ENCODE measurements at places on chromosomes 11 and 22.

- no peak for DNase-seq
These were observed 13.8 kb upstream of the OR51M1 start for GRCh38 chr11:5369789-5370188.

DNA sequence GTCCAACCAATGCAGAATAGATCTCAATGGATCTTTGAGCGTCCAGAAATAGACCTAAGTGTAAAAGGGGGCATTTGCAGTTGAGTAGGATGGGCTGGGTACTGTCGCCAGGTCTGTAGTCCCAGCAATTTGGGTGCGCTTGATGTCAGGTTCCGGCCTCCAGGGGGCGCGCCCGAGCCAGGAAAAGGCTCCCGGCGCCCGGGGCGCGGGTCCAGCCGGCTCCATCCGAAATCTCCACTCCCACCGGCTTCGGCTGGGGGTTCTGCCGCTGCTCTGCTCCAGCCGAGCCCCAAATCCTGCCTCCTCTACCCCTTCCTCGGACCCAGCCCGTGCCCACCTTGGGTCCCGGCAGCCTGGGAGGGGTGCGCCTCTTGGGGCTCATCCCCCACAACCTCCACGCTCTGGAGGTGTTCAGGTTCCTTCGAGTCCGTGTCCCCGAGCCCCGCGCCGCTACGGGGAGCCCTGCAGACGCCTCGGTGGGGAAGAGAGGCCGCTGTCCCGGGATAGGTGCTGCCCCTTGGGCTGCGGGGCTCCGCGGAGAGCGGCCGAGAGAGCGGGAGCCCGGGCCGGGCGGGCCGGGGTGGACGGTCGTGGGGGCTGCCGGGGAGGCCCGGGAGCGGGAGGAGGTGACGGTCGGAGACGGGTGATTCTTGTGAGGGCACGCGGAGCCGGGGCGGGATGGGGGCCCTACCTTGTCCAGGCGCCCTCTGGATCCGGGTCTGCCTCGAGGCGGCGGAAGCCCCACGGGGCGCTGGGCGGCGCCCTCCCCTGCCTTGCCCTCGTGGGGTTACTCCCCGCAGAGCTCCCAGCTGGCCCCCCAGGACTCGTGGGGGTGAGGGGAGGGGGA is 13.0 kb upstream of the CYB5R3 start:
- DNase-seq = peak; percentile 67

DNA sequence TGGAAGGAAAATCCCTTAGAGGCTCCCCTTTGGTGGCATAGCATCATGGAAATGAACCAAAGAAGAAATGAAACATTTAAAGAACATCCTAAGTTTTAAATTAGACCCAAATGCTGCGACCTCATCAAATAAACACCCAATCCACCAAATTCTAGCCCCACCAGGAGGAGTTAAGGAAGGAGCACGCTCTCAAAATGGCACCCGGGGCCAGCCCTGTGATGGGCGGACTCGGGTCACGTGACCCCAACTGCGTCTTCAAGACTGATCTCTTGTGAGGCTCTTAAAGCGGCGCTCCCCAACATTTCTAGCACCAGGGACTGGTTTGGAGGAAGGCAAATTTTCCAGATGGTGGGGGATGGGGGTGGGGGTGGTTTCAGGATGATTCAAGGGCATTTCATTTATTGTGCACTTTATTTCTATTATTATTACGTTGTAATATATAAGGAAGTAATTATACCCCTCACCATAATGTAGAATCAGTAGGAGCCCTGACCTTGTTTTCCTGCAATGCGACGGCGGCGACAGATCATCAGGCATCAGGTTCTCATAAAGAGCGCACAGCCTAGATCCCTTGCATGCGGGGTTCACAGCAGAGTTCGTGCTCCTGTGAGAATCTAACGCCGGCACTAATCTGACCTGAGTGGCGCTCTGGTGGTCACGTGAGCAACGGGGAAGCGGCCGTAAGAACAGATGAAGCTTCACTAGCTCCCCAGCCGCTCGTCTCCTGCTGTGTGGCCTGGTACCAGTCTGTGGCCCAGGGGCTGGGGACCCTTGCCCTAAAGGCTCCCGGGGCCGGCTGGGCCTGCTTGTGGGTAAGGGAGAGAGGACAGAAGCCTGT is 90.6 kb upstream of the SLC22A12 start:
- DNase-seq = no peak

GRCh38 chr11:64880240-64881001 is 2.0 kb upstream of the EHD1 start:
- no peak for DNase-seq

DNA sequence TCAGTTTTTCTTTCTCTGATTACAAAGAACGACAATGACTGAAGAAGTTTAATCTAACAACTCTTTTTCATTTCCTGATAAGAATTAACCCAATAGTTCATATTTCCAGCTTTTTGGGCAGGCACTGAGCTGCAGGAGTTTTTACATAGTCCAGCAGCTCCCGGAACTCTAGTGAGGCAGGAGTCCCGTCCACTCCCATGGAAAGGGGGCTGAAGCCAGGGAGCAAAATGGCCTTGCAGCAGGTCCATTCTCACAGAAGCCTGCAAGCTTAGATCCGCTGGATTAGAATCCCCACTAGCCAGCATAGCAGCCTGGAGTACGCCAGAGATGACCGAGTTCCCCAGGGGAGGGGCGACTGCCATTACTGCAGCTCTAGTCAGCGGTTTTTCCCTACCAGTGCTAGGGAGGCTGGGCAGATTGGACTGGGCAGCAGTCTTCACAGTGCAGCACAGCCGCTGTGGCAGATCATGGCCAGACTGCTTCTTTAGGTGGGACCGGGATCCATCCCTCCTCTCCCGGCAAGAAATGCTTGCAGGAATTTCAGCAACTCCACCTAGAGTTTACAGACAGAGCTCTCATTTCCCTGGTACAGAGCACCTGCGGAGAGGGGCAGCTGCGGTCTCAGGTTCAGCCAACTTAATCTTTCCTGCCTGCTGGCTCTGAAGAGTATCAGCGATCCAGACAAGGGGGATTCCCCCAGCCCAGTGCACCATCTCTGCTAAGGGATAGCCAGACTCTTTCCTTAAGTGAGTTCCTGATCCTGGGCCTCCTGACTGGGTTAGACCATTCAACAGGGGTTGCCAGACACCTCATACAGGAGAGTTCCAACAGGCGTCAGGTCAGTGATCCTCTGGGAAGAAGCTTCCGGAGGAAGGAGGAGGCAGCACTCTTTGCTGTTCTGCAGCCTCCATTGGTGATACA is 742 bp upstream of the CASP4 start:
- no peak for DNase-seq

- DNase-seq = no peak
These were observed 223.5 kb upstream of the BLID start for GRCh38 chr11:122339436-122340060.

- no peak for DNase-seq
These were observed 9.6 kb downstream of the MYBPC3 start for GRCh38 chr11:47342854-47343253.

- no peak for DNase-seq
These were observed 22.0 kb downstream of the JAML start for GRCh38 chr11:118202599-118203422.

- DNase-seq = no peak
These were observed 386.2 kb downstream of the TENM4 start for GRCh38 chr11:79054636-79055035.

- DNase-seq = no peak
These were observed 47.1 kb upstream of the NECTIN1 start for GRCh38 chr11:119776031-119776636.

DNA sequence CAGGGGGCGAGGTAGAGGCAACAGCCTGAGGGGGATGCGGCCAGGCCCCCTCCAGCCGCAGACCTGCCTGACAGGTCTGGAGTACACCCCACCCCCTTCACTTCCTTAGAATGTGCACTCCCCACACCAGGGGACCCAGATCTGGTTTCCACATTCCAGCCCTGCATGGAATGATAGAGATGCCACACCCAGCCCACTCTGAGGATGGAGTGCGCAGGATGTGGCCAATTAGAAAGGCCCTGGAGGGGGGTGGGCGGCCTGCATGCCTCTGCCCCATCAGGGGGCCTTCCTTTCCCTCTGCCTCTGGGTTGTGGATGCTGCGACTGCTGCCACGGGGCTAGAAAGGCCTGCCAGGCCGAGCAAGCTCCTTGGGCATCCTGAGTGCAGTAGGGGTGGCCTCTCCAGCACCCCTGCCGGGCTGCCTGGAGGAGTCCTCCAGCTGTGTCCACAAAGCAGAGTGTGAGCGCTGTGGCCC is 28.2 kb upstream of the MGAT3 start:
- DNase-seq = no peak

- DNase-seq = no peak
These were observed 63.5 kb downstream of the SIK2 start for GRCh38 chr11:111665777-111666176.

DNA sequence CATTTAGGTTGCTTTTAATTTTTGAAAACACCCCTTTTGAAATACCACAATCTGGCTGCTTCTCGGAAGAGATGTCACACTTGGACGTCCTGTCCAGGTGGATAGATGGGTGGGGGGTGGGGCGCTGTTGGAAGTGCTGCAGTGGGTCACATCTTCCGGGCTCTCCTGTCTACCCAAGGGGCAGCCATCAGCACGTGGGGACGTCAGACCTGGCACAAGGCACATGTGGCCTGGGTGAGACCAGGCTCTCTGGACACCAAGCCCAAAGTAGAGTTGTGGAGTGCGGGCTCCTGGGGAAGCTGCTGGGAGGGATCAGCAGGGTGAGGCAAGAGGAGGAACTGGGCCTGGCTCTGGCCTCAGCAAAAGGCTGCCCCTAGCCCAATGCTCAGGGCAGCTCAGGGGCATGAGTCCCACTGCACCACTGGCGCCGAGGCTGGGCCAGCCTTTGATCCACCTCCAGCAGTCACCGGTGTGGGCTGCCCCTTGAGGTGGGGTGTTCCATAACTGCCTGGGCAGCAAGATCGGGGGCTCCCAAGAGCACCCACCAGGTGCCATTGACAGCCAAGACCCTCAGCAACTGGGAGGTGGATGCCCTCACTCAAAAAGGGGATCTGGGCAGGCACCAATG is 68.6 kb upstream of the CCND1 start:
- DNase-seq = no peak

GRCh38 chr22:46036558-46037408 is 59.8 kb upstream of the WNT7B start:
- DNase-seq = no peak

GRCh38 chr11:12170984-12171383 is 60.6 kb downstream of the MICAL2 start:
- DNase-seq = no peak

DNA sequence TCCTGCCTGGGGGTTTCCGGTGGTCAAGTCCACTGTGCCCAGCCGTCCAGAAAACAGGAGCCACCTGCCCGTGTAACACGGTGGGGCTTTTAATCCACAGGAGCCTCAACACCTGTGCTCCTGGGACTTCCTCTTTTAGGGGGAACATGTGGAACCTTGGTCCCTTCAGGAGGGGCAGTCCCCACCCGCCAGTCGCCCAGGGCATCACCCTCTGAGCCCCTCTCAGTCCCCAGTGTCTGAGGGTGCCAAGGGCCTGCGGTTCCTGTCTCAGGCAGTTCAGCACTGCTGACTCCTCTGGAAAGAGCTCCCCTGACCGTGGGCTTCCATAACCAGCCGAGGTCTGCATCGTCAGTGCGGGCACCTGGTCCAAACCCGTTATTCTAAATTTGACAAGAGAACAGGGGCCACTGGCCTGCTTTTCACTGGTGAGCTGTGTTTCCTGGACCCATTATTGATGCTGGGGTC is 15.8 kb downstream of the KRTAP5-5 start:
- no peak for DNase-seq

GRCh38 chr11:108617055-108617454 is 23.5 kb upstream of the EXPH5 start:
- DNase-seq = no peak

- DNase-seq = no peak
These were observed 5.2 kb downstream of the TRAPPC4 start for GRCh38 chr11:119023741-119024140.

DNA sequence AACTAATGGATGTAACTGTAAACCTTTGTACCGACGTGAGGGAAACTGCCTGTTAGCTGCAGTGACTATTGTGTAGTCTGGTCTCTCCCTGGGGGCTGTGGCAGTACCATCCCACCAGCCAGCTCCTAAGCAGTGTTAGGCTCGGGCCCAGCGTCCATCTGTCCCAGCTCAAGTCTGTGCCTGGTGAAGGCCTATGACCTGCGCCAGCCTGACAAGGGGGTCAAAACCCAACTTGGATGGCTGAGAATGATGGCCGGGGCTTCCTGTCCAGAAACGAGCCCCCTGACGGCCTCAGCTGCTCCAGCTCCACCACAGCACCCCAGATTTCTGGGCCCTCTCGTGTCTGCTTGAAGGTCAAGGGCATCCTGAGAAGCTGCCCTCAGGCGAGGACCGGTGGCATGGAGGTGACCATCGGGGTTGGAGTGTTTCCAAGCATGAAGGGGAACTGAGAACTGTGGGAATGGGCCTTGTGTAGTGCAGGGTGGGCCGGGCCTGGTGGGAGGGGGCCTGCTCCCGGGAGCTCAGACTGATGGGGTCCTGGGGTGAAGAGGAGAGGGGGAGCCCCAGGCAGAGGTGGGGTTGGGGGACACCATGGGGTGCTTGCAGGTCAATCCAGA is 14.3 kb upstream of the SPI1 start:
- no peak for DNase-seq

GRCh38 chr22:31977939-31978338 is 33.6 kb downstream of the YWHAH start:
- DNase-seq = no peak

DNA sequence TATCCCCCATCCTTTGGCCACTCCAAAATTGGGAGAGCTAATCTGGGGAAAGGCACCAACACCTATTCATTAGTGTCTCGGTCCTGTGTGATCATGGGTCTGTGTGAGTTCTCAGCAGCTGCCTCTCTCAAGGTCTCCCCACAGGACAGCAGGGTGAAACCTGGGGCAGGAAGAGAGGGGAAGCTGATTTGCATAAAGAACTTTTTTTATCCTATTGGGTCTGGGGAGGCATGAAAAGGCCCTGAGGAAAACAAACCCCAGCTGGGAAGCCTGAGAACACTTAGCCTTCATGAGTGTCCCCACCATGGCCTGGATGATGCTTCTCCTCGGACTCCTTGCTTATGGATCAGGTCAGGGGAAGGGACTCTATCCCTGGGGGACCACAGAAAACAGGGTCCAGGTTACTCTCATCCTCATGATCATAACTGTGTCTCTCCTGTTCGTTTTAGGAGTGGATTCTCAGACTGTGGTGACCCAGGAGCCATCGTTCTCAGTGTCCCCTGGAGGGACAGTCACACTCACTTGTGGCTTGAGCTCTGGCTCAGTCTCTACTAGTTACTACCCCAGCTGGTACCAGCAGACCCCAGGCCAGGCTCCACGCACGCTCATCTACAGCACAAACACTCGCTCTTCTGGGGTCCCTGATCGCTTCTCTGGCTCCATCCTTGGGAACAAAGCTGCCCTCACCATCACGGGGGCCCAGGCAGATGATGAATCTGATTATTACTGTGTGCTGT is 116.0 kb upstream of the TOP3B start:
- DNase-seq = no peak

DNA sequence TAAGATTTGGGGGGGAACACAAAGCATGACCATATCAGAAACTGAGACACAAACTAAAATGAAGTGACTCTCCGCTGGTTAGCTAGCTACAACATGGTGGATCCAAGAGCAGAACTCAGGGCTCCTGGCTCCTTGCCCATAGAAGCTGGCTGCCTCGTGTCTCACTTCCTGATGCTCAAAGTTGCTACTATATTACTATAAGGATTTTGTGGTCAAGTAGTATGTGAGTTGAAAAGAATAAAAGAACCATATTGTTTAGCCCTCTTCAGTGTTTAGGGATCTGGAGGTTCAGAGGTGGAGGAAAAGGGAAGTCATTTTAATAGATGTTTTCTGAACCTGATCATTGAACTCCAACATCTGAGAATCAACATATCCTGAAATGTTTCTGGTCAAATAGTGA is 16.9 kb upstream of the SIK2 start:
- DNase-seq = no peak
